Foreskin fibroblast (primary cell): ENCODE measurements at places on chromosomes 7 and 10.

DNA sequence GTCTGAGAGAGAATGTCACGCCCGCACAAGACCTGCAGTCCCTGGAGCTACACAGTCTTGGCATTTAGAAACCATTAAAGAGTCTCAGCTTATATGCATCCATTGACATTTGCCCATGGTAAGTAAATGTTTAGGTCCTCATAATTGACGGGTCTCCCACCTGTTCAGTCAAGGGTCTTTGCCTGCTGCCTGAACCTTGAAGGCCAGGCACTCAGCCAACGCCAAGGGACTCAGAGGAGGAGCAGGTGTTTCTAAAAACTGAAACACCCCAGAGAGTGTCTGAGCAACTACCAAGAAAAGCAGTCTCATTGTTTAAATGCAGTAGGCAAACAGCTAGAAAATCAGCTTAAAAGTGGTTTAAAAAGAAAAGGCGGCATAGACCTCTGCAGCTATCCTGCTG lies 264.7 kb upstream of the AKR1E2 start:
- DNase-seq = no peak

- DNase-seq = no peak
These were observed 19.4 kb upstream of the ADGRA1 start for GRCh38 chr10:133068111-133069032.

DNA sequence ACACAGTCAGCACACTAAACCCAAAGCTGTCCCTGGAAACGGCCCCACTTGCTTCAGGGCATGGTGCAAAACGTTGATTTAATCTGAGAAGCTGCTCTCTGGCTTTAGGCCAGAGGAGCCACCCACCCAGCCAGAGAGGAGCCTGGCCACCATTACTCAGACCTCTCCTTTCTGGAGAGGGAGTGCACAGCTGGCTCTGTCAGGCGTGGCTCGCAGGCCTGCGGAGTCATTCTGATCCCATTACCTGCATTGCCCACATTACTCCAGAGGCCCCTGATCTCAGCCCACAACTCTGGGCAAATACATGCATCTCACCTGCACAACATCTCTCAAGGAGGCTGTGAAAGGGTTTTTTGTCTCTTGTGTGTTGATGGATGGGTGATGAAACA lies 370.0 kb upstream of the IGFBP3 start:
- peak; percentile 57 for DNase-seq

DNA sequence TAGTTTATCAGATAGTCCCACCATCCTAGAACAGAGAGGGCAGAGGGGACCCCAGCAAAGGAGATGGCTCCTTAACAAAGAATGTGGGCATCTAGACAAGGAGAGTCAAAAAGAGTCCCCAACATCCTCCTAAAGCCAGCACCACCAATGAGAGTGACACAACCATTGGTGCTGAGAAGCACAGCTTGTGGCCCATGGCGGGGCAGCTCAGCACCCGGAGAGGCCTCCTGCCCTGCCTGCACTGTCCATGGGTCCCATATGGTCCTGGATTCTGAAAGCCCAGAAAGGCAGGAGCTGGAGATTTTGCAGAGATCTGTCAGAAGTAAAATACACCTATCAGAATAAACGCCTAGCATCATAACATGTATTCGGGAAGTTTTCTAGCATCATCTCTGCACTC lies 311.8 kb upstream of the ZNF32 start:
- no peak for DNase-seq

DNA sequence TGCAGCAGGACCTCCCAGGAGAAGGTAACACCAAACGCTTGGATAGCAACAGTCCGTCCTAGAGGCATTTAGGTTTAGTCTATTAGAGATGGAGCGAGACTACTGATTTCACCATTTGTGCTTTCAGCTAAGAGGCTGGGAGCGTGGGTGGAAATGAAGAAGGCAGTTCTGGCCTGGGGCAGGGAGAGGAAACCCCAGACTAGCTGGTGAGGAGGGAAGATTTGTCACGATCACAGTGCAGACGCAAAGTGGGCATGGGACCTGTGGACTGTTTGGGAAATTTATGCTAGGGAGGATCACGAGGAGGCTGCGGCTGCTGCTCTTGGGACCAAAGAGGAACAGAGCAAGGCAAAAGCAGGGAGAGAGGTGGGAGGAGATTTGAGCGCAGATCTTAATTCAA lies 130.4 kb upstream of the AOAH start:
- DNase-seq = no peak

- DNase-seq = no peak
These were observed at the start of gene AGR3 for GRCh38 chr7:16881844-16882243. Gene AGR3, minus strand, starts transcription at chr7:16881983. Its CDS starts 3,365 bp downstream, at chr7:16878618.

- DNase-seq = no peak
These were observed 343.9 kb downstream of the BMPER start for GRCh38 chr7:34249192-34249591.

- no peak for DNase-seq
These were observed 47.6 kb downstream of the ADCYAP1R1 start for GRCh38 chr7:31099451-31100444.

GRCh38 chr10:96587264-96588059 lies 650 bp upstream of the TM9SF3 start:
- DNase-seq = peak; percentile 87

- no peak for DNase-seq
These were observed 425.8 kb upstream of the STEAP1 start for GRCh38 chr7:89728481-89728880.

GRCh38 chr7:55957190-55957589 lies 5.5 kb downstream of the MRPS17 start:
- DNase-seq = no peak

GRCh38 chr7:149765399-149766121 lies 7.8 kb downstream of the ZNF467 start:
- DNase-seq = no peak

DNA sequence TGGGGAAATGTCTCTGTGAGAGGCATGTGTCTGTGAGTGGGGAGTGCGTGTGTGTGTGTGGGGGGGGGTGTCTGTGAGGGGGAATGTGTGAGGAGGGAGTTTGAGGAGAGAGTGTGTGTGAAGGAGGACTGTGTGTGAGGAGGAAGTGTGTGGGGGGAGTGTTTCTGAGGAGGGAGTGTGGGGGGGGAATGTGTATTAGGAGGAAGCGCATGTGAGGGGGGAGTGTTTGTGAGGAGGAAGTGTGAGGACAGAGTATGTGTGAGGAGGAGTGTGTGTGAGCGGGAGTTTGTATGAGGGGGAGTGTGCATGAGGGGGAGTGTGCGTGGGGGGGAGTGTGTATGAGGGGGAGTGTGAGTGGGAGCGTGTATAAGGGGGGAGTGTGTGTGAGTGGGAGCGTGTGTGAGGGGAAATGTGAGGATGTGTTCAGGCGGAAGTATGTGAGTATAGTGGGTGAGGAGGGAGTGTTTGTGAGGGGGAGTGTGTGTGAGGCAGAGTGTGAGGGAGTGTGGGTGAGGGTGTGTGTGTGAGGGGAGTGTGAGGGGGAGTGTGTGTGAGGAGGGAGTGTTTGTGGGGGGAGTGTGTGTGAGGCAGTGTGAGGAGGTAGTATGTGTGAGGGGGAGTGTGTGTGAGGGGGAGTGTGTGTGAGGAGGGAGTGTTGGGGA lies 21.8 kb upstream of the PTPRN2 start:
- DNase-seq = no peak

- no peak for DNase-seq
These were observed 35.5 kb upstream of the FOXL3 start for GRCh38 chr7:254337-255037.

DNA sequence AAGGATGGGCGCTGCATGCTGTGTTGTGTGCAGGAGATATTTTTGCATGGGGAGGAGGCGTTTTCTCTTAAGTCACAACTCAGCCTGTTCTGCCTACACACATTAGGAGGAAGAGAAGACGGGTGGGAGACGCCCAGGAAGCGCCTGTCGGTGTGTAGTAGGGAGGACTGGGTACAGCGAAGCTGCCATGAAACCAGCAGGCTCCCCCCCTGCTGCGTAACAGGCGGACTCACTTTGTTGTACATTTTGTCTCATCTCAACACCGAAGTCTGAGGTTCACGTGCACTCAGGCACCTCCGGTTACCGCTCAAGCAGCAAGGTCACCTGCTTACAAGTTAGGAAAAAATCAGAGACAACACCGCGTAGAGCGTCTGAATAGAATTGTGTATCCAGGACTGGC lies 56.3 kb downstream of the CRTAC1 start:
- no peak for DNase-seq
